ENCODE measurements at places on chromosomes 13 and 19. TPM values are rescaled to one million over a fixed set of nuclear protein-coding genes. Genes with fewer than 3 reads are reported as not detected.
A peak's percentile ranks its signal among the peaks of the same experiment; 100 is the strongest.

- DNase-seq = no peak
These were observed 181.3 kb downstream of the LIG4 start for GRCh38 chr13:108033800-108034707.

DNA sequence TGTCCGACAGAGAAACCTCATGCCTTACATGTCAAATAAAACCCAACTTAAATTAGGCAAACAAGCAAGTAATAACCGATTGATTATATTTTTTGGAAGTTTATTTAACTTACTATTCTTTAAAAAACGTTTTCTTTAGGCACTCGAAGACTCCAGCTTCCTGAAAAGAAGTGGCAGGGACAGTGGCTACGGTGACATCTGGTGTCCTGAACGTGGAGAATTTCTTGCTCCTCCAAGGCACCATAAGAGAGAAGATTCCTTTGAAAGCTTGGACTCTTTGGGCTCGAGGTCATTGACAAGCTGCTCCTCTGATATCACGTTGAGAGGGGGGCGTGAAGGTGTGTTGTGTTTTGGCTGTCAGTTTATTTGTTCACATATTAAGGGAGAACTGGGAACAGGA, 164.4 kb downstream of the LMO7 start:
- no peak for DNase-seq

DNA sequence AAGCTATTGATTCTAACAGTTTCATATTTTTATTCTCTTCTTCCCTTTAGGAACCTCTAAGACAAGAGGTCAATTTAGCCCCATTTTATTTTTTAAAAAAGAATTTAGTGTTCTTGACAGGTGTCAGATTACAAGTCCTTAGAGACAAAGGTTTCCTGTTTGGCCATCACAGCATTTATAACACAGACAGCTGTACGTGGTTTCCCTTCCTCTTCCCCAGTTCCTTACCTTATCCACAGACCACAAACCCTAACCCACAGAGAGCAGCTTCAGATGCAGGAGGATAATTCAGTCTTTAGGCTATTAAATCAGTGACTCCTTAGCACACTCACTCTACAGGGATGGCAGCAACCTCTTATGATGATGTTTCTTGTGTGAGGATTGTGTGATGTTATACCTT, 1210.1 kb downstream of the DIAPH3 start:
- no peak for DNase-seq

DNA sequence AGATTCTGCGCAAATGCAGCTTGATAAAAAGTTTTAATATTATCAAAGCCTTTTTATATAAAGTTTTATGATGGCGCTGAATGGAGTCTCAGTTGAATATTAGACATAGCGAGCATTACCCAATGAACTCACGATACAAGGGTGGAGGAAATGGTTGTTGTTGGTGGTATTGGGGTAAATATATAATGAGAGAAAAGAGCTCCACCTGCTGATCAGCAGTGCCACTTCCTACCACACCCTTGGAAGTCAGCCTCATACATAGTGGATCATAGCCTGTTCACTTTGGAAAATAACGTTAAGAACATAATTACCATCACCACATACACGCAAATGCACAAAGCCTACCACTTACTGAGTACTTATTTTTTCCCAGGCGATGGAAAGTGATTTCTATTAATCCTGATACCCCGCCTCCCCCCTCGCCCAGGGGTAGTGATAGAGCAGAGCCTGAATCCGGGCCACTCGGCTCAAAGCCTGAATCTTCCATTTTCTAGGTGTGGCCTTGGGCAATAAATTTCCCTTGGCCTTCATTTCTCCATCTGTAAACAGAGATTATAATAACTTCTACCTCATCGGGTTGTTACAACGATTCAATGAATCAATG, 358.3 kb downstream of the KLF5 start:
- no peak for DNase-seq

GRCh38 chr13:28983641-28984040, 163.5 kb downstream of the MTUS2 start:
- no peak for DNase-seq

DNA sequence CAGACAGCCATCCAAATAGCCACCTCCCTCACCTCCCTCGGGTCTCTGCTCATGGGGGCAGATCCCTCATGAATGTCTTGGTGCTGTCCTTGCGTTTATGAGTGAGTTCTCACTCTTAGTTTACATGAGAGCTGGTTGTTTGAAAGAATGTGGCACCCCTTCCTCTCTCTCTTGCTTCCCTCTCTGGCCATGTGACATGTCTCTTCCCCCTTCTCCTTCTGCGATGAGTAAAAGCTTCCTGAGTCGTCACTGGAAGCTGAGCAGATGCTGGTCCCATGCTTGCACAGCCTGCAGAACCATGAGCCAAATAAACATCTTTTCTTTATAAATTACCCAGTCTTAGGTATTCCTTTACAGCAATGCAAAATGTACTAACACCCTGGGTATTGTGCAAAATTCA, 208.7 kb downstream of the LACC1 start:
- DNase-seq = no peak

DNA sequence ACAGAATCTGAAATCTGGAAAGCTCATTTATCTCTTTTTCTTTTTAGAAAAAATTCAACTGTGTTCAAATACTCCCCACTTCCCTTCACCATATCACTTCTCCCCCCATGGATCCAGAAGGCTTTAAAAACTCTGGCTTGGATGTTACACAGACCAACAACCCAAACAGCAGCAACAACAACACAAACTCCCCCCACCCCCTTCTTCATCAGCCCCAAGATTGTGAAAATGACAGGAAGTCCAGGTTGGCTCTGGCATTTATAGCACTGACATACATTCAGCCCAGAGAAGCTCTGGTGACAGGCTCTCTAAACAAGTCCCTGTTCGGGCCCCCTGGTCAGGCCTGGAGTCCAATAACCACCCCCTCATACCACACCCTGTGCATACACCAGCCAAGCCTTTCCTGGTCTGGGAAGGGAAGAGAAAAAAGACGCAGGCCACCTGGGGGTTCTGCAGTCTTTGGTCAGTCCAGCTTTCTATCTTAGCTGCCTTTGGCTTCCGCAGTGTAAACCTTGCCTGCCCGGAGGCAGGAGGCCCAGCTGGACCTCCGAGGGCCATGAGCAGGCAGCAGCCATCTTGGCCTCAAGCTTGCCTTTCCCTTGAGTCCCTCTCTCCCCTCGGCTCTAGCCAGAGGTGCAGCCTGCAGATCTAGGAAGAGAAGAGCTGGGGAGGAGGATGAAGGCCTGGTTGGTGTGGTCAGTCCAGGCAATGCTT, 6.8 kb downstream of the CDX2 start:
- no peak for DNase-seq

- no peak for DNase-seq
These were observed at the start of gene TMEM145 for GRCh38 chr19:42313096-42313839. Gene TMEM145, plus strand, starts transcription at chr19:42313309. Its CDS starts 68 bp downstream, at chr19:42313377.

DNA sequence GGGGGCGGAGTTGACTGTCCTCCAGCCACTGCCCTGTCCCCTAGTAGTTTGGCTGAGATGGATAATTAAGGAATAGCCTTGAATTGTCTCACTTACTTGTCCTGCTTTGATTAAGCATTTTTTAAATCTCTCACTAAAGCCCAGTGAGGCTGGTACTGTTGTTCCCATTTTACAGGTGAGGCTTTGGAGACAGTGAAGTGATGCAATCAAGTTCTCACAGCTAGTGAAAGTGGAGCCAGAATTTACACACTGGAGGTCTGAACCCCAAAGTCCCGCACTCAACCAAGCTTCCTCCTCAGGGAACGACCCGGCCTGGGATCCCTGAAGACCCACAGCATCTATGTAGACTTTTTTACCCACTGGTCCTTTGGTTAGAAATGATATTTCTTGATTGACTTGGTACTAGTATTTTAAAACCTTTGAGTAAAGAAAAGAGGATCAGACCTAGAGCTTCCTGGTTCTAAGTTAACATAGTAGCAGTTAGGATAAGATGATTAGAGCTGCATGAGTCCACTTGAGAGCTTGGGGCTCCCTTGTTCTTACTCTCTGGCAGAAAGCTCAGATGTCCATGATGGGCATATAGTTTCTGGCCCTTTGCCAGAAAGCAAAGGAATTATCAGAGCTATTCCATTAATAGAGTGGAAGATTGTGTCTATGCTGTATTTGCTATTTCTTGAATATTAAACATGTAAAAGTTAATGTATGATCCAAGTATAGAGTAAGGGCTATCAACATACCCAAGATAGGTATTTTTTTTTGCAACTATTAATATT, 154.3 kb downstream of the LMO7 start:
- DNase-seq = no peak

DNA sequence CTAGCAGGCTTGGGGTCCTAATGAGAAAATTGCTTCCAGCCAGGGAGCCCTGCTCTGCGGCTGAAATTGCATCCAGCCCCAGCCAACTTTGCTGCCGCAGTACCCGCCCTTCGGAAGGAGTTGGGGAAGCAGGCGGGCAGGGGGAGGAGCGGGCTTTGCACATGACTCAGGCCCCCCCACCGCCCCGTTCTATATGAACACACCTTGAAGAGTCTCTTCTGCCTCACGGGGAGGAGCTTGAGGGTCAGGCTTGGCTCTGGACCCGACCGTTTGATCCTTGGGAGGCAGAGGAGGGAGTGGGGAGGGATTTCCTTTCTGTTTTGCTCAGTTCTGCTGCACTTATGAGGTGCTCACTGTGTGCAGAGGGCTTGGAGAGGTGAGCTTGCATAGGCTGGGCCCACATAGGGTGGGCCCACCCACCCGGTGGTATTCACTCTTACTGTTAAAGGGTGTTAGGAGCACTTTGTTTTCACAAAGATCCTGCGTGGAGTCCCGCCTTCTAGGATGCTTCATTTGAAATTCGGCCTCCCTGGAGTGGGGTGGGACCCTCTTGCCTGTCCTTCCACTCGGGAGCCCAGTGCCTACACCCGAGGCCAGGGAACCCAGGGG, 46.5 kb downstream of the LYL1 start:
- DNase-seq = peak; percentile 92

GRCh38 chr13:36763126-36763722, 55.8 kb upstream of the RFXAP start:
- DNase-seq = no peak

DNA sequence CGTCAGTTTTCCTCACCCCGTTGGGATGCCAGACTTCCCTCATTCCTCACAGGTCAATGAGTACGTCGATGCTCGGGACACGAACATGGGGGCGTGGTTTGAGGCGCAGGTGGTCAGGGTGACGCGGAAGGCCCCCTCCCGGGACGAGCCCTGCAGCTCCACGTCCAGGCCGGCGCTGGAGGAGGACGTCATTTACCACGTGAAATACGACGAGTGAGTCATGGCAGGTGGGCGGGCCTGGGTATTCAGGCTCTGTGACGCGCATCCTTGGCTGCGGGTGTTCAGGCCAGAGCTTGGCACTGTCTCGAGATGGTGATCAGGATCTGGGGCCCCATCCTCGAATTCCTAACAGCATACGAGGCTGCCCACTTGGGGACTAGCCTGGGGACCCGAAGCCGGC, 21.4 kb downstream of the UHRF1 start:
- DNase-seq = no peak

DNA sequence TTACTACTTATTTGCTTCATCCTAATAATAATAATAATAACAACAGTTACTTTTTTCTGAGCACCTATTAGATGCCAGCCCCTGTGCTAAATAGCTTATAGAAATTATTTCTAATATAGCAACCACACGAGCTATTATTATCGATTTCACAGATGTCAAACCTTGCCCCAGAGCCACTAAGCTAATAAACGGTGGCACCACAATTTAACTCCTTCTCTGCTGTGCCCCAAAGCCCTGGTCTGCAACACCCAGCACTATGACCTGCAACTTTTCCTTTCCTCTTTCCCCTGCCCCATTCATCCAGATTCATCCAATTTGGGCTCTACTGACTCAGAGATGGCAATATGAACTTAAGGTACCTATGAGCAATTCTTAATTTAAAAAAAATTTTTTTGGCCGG, 6.4 kb downstream of the RFX2 start:
- no peak for DNase-seq

- DNase-seq = no peak
These were observed 93.2 kb downstream of the FRY start for GRCh38 chr13:32124743-32125142.

DNA sequence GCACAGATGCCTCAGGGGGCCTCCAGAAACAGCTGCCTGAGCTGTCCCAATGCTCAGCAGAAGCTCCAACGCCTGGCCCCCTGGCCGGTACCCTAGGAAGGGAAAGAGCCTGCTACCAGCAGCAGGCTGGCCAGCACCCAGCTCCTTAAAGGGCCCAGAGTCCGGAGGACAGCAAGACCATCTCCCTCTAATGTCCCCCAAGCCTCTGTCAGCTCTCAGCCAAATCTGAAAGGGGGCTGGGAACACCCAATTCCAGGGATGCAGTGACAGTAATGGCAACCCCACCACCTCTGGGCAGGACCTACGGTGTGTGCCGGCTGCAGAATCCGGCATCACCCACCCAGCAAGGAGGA, 4.2 kb downstream of the PPP6R1 start:
- DNase-seq = no peak

- no peak for DNase-seq
These were observed 209.7 kb downstream of the RBM26 start for GRCh38 chr13:79196366-79196765.

GRCh38 chr13:112641456-112642089, 48.3 kb upstream of the ATP11A start:
- DNase-seq = peak; percentile 30

- no peak for DNase-seq
These were observed 7.4 kb upstream of the CEACAM18 start for GRCh38 chr19:51470966-51471365.

DNA sequence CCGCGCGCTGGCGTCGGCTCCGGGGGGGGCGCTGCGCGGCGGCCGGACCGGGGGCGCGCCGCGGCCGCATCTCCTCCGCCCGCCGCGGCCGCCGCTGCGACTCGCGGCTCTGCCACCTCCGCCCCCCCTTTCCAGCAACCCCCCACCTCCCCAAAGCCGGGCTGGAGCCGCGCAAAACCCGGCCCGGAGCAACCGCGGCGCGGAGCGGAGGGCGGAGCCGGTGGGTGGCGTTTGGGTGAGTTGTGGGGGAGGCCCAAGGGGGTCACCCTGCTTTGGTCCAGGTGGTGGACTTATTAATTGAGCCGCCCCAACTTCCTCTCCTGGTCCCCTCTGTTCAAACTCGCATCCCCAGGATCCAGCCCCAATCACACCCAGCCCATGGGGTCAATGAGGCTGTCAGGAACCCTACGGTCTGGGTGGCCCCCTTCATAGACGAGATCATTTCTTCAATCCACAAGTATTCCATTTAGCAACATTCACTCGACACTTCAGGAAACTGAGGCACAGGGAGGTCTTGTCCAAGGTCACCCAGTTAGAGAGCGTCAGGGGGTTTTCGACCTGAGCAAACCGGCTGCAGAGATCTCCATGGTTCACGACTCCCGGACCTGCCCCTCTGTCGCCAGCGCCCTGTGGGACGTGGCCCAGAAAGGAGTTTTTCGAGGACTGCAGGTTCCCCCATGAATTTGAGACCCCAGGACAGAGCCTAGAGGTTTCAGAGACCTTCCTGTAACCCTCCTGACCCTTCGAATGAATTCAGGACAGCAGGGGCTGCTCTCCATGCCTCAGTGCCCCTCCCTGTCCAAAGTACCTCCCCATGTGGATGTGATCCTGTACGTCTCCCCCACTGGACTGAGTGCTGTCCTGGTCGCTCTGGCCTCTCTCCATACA, 22.4 kb upstream of the SEMA6B start:
- no peak for DNase-seq

Gene LIN7B
- 10.6 TPM for total RNA-seq

Gene ONECUT3
- total RNA-seq = not detected

Gene KIR2DL4
- 0.38 TPM for total RNA-seq

Gene VSTM1
- total RNA-seq = 1.7 TPM

Gene ZNF541
- total RNA-seq = 0.89 TPM

Gene PLPPR3
- 2.1 TPM for total RNA-seq

Gene LIG4
- 10.4 TPM for total RNA-seq

Gene SELENOV
- not detected for total RNA-seq

Gene IGFL3
- total RNA-seq = not detected

Gene GGN
- 0.59 TPM for total RNA-seq

Gene UGGT2
- 18.0 TPM for total RNA-seq

Gene GNG8
- not detected for total RNA-seq

Gene SRRM5
- 0.24 TPM for total RNA-seq

Gene XRCC1
- 26.9 TPM for total RNA-seq
